ENCODE measurements at places on chromosomes 2 and 18.

GRCh38 chr2:10382354-10383061 is 65.6 kb downstream of the ODC1 start:
- no peak for DNase-seq

DNA sequence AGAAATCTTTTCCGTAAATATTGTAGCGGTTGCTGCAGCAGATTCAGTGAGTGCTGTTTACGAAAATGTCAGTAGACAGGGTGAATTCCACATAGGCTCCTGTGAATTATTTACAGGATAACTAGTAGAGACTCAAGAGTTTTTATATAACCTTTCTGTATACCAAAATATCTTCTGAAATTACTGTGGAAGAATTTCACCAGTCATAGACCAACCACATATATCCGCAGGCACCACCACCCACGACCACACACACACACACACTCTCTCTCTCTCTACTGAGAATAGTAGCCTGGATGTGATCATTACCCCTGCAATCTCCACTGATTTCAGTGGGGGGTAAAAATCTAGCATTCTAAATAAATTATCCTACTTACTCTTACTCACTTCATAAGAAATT is 341.8 kb downstream of the RBM43 start:
- DNase-seq, result peak; percentile 3

DNA sequence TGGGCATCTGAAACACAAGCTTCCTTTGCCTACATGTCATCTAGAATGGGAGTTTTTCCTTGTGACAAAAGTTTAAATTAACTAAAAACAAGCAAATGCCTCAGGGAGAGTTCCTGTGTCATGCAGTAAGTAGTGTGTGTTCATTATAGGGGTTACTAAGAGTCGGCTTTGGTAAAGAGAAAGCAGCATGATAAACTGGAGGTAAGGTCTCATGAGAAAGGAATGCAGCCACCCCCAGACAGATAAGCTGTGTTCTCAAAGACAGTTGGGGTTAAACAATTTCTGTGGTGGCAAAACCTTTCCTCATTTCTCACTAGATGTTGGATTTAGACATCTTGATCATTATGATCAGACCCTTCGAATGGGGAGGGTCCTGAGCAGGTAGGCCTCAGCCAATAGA is 129.7 kb downstream of the MAP4K4 start:
- peak; percentile 58 for DNase-seq

GRCh38 chr2:180776921-180777320 is 203.5 kb upstream of the UBE2E3 start:
- peak; percentile 80 for DNase-seq

GRCh38 chr2:30191819-30192271 is 39.5 kb upstream of the LBH start:
- DNase-seq, result no peak

- no peak for DNase-seq
These were observed 16.3 kb downstream of the SULT1C2 start for GRCh38 chr2:108304975-108305374.

Data from fibroblast of skin of left quadriceps (primary cell).